ENCODE measurements at places on chromosomes 7 and 10.

- DNase-seq: no peak
Measured at GRCh38 chr7:154975984-154976383, 26.9 kb downstream of the PAXIP1 start.

DNA sequence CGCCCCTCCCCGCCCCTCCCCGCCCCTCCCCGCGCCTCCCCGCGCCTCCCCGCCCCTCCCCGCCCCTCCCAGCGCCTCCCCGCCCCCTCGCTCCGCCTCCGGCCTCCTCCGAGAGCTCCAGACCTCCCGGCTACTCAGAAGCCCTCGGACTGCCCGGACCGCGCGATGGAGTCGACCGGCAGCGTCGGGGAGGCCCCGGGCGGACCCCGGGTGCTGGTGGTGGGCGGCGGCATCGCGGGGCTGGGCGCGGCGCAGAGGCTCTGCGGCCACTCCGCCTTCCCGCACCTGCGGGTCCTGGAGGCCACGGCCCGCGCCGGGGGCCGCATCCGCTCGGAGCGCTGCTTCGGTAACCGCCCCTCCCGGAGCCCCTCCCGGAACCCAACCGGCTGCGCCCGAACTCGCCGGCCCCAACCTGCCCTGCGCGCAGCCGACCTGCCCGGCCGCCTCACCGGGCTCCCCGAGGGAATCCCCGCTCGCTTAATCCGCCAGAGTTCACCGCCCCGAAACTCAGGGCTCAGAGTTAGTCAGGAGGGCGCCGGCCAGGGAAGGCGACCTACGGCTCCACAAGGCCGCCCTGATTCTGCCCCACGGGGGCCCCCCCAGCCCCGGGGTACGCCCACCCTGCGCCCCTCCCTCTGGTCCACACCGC is at the start of gene PAOX:
PAOX (plus strand) TSS at position 111 of the 649 bp plus-strand sequence; CDS start at position 166, 55 bp downstream.
- peak; percentile 32 for DNase-seq

GRCh38 chr7:5143106-5143505 is 46.9 kb upstream of the WIPI2 start:
- no peak for DNase-seq

GRCh38 chr7:133859231-133859630 is 267.9 kb upstream of the LRGUK start:
- no peak for DNase-seq

- DNase-seq: no peak
Measured at GRCh38 chr7:77415476-77415822, 700 bp downstream of the GSAP start.

DNA sequence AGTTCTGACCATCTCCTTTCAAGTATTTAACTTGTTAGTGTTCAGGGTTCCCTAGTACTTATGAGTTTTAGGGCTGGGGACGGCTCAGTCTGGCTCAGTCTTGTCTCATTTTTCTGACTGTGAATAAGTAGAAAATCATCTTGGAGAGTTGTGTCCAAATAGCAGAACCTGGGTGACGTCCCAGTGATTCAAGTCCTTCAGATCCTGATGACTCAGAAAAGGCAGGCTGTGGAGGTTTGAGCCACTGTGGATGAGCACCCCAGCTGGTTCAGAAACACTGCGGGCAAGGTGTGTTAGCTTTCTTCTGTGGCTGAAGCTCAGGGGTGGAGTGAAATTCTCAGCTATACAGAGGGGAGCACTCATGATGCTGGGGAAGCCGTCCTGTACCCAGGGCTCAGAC is 154.4 kb upstream of the NPY start:
- no peak for DNase-seq

GRCh38 chr10:101066896-101067355 is 5.1 kb downstream of the KAZALD1 start:
- DNase-seq: no peak

DNA sequence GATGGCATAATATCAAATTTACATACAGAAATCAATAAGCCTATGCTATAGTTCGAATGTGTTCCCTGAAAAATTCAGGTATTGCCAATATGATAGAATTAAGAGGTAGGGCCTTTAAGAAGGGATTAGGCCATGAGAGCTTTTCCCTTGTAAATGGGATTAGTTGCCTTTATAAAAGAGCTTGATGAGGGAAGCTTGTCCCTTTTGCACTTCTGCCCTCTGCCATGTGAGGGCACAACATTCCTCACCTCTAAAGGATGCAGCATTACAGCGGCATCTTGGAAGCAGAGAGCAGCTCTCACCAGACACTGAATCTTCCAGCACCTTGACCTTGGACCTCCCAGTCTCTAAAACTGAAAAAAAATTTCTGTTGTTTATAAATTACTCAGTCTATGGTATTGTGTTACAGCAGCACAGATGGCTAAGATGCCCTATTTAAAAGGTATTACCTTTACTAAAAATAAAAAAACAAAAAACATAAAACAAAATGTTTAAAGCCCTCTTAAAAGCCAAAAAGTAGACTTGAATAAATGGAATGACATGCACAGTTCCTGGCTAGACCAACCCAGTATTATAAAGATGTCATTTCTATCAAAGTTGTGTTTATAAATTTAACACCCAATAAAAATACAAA is 909.6 kb downstream of the REEP3 start:
- DNase-seq: peak; percentile 7

DNA sequence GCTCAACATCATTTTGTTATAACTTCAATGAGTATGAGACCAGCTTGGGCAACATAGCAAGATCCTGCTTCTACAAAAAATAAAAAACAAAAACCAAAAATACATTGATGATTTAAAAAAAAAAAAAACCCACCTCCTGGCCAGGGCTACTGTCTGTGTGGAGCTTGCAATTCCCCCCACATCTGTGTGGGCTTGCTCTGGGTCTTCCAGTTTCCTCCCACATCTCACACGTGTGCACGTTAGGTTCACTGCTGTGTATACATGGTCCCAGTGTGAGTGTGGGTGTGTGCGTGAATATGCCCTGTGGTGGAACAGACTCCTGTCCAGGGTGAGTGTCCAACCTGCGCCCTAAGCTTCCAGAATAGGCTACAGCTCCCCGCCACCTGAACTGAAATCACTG is 41.6 kb downstream of the ATE1 start:
- no peak for DNase-seq

- no peak for DNase-seq
Measured at GRCh38 chr7:103003004-103003403, 71.6 kb downstream of the FBXL13 start.
